Occipital lobe (tissue), 3 donors: ENCODE measurements at places on chromosomes 7 and 10.

GRCh38 chr10:29734640-29734961 is 99.8 kb upstream of the SVIL start:
- no peak for DNase-seq

GRCh38 chr7:133053321-133053891 is 28.5 kb downstream of the CHCHD3 start:
- DNase-seq: no peak

- DNase-seq: no peak
Observed at GRCh38 chr7:128707752-128708151, 31.4 kb upstream of the CALU start.

DNA sequence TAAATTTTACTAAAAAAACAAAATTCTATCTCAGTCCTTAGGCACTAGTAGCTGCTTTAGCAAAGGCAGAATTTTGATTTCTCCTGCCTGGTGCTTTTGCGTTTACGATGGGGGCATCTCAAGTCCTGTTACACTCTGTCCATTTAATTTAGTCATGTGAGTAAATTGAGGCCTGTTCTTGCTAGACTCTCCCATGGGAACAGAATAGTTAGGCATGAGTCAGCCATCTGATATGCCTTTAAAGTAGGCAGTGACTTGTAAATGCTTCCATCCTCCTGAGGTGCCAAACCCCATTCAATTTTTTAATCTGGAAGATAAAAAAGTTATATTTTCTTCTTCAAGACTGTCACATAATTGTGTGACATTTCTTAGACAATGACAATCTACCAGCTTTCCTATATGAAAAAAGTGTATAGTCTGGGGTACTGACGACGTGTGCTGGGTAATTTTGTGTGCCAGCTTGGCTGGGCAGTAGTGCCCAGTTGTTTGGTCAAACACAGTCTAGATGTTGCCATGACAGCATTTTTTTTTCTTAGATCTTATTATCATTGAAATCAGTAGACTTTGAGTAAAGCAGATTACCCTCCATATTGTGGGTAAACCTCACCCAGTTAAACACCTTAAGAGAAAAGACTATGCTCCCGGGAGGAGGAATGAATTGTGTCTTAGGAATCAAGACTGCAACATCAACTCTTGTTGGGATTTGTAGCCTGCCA is 603.4 kb downstream of the SORCS1 start:
- DNase-seq: no peak

- DNase-seq: no peak
Observed at GRCh38 chr10:118871244-118871865, 116.6 kb upstream of the CACUL1 start.

- DNase-seq: no peak
Observed at GRCh38 chr10:13984647-13985155, 346.0 kb downstream of the FRMD4A start.

GRCh38 chr10:93290661-93291354 is 191.3 kb downstream of the MYOF start:
- DNase-seq: no peak

DNA sequence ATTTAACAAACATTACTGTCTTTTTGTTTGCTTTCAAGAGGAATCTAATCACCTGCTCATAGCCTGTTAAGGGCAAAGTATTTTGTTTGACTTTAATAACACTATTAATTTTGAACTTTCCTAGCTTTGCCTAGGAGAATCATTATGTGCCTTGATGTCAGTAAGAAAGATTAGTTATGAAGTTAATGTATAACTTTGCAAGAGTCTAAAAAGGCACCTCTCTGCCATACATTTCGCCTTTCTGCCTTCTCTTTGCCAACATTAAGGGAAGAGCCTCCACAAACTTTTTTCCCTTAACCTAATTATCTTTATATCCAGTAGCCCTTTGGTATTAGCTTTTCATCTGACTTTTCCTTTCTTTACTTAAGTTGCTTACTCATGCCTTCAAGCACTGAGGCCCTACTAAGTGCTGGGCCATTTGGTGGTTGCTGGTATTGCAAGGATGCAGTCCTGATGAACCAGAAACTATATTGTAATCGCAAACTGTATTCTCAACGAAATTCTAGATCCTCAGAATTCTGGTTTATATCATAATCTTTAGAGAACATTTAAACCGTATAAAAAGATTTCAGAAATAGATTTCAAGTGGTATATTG is 108.5 kb downstream of the SND1 start:
- DNase-seq: no peak

DNA sequence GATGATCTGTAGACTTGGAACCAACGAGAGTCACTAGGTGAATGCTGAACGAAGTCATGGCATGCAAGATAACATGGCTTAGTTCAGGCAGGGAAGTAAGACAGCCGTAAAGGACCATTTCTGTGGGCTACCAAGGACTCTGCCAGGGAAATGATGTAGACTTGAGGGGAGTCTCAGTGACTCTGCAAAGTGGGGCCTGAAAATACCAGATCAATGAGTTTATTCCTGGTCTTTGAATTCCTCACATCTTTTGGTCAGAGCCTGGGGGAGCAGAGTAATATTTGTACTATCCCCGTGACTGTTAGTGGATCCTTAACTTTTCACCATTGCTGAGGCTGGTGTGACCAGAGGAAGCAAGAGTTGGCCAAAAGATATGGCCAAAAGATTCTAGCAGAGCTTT is 60.7 kb upstream of the INHBA start:
- no peak for DNase-seq

GRCh38 chr7:11373546-11374142 is 400.0 kb downstream of the PHF14 start:
- no peak for DNase-seq

GRCh38 chr7:128247108-128247507 is 6.0 kb downstream of the LEP start:
- no peak for DNase-seq

DNA sequence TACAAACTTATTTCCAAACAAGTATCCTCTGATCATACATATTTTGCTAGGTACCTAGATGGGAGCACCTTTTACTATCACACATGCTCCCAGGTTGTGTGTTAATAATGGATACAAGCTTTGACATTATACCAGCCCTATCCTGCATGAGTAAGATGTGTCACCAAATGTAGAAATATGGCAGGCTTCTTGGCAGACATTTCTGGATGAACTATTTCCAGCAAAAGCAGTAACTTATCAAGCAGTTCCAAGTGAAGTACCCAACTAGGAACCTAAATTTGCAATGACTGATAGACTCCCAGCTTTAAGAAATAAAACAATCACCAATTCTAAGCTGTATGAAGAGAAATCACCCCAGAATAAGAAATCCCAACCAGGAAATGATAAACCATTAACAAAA is 103.7 kb upstream of the TMEM72 start:
- no peak for DNase-seq

DNA sequence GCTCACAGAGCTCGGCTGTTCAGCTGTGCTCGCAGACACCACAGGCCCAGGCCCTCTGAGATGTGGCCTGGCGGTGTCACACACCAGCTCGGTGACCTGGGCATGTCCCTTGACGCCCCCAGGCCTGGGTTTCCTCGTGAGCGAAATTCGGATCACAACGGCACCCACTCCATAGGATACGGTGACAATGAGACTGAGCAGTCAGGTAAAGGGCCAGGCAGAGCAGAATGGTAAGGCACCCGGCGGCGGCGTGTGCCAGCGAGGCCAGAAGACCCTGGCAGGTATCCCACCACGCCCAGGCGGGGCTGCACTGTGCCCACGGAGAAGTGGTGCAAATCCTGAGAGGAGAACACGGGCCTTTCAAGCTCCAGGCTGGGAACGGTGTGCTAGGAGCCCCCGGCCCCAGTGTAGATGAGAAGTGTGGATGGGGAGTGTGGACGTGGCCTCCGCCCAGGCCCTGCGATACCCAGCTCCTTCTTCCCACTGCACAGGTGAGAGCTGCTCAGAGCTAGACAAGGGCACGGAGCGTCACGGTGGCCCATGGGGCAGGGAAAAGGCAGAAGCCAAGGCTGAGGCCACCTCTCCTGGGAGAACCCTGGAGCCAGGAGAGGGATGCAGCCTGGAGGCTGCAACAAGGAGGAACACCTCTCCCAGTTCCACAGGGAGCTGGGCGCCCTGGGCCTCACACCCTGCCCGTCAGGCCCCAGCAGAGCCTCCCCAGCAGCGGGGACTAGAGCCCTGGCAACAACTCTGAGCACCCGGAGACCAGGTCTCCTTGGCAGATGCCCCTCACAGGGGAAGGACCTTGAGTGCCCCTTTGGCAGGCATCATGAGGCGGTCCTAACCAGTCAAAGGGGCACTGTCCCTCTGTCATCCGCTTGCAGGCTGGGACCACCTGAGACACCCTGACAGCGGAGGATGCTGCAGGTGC is 219.1 kb downstream of the MAD1L1 start:
- no peak for DNase-seq

GRCh38 chr7:23672033-23672432 is 8.0 kb upstream of the FAM221A start:
- DNase-seq: no peak

- DNase-seq: no peak
Observed at GRCh38 chr7:100860702-100861615, 6.2 kb upstream of the TRIP6 start.

GRCh38 chr10:49074836-49075682 is 40.3 kb downstream of the VSTM4 start:
- no peak for DNase-seq

DNA sequence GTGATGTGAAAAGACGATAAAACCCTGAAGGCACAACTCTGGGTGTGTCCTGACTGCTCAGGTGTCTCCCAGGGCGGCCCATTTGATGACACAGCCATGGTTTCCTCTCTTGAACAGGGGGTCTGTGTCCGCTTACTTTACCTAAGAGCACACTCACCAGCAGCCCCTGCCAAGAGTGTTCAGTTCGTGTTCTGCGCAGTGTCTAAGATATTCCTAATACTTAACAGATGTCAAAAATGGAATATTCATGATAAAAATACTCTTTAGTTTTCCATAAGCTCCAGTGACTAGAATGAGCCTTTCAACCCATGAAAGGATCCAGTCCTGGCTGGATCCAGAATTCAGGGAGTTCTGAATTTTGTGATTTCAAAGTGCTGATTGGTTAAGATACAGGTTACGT is 492.4 kb downstream of the TNS3 start:
- no peak for DNase-seq

- DNase-seq: no peak
Observed at GRCh38 chr7:111842491-111842890, 280.2 kb upstream of the IMMP2L start.

- DNase-seq: no peak
Observed at GRCh38 chr10:88207121-88207546, 343.7 kb downstream of the PTEN start.

- DNase-seq: no peak
Observed at GRCh38 chr7:92766461-92767003, 69.8 kb downstream of the CDK6 start.

- DNase-seq: no peak
Observed at GRCh38 chr7:17085186-17085585, 203.4 kb upstream of the AGR3 start.

DNA sequence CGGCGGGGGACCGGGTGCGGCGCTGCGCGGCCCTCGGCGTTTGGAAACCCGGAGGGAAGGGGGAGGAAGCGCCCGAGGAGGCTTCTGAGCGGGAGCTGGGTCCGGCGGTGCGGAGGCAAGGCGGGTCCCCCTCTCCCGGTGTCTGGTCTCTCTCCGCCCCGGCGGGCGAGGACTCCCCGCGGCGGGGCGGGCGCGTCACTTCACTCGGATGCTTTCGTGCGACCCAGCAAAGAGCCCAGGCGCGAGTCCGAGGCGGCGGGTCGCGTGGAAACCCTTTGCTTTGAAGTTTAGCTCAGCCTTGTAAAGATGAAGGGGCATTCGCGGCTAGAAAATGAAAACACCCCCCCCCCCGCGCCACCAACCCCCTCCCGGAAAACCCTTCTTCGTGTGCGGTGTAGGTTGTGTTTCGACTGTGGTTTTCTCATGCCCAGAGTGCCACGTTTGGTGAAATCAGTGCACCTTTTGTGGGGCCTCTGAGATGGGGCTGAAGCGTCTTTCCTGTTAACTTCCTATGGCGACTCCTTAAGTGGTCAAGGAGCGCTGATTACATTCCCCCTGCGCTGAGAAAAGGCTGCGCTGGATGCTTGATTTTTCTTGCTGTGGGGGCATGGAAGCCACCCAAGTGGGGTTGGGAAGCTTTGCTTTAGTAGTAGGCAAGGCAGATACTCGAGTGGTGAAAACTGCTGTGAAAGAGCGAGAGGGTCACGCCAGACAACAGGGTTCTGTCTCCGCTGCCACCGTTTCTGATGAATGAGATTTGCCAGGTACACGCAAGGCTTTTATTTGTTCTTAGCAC is 876 bp downstream of the GNAI1 start:
- DNase-seq: peak; percentile 42

- peak; percentile 74 for DNase-seq
Observed at GRCh38 chr10:21516242-21517131, 9.0 kb downstream of the SKIDA1 start.

DNA sequence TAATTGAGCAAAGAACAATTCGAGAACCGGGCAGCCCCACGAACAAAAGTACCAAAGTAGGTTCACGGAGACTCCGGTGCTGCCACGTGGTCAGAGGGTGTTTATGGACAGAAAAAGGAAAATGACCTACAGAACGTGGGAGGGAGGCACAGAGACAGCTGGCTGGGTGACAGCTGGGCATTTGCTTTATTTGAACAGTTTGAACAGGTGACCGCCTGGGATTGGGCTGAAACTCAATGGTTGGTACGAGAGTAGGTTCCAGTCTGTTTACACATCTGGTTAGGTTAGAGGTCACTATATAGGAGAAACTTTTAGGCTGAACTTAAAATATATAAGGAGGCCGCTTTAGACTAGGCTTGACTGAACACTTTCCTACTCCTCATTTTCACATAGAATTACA is 50.6 kb upstream of the CELF2 start:
- DNase-seq: no peak

DNA sequence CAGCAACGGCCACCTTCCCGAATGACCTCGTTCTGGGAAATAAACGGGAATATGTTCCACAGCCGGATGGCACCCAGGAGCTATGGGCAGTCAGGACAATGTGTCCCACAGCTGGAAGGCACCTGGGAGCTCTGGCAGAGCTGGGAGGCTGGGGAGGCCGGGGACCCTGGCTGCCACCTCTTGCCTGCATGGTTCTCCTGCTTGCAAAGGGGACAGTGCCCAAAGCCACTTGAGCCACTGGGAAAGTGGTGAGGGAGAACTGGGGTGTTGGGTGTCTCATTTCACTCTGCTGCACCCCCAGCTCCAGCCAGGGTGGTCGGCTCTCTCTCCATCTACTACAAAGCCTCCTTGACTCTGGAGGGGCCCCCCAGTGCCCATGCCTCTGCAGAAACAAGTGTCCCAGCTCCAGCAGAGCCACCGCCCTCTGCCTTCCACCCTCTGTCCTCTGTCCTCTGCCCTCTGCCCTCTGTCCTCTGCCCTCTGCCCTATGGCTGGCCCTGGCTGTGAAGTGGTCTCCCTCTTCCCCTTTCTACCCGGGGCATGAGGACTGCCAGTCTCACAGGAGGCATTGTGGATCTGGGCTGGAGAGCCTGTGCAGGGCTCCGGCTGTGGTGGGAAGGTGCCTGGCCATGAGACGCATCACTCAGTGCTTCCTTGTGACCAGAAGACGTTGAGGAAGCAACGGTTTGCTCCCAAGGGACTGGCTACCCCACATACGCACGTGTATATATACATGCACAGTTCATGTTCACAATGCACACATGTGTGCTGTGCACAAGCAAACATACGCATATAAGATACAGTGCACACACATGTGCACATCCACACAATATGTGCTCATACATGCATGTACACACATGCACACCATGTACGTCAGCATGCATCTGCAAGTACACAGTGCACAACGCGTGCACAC is 21.5 kb upstream of the INPP5A start:
- DNase-seq: no peak

GRCh38 chr7:115232041-115232440 is 310.1 kb downstream of the MDFIC start:
- no peak for DNase-seq

GRCh38 chr7:17054206-17054605 is 172.4 kb upstream of the AGR3 start:
- DNase-seq: no peak
